ENCODE measurements at places on chromosomes 1 and 21.

DNA sequence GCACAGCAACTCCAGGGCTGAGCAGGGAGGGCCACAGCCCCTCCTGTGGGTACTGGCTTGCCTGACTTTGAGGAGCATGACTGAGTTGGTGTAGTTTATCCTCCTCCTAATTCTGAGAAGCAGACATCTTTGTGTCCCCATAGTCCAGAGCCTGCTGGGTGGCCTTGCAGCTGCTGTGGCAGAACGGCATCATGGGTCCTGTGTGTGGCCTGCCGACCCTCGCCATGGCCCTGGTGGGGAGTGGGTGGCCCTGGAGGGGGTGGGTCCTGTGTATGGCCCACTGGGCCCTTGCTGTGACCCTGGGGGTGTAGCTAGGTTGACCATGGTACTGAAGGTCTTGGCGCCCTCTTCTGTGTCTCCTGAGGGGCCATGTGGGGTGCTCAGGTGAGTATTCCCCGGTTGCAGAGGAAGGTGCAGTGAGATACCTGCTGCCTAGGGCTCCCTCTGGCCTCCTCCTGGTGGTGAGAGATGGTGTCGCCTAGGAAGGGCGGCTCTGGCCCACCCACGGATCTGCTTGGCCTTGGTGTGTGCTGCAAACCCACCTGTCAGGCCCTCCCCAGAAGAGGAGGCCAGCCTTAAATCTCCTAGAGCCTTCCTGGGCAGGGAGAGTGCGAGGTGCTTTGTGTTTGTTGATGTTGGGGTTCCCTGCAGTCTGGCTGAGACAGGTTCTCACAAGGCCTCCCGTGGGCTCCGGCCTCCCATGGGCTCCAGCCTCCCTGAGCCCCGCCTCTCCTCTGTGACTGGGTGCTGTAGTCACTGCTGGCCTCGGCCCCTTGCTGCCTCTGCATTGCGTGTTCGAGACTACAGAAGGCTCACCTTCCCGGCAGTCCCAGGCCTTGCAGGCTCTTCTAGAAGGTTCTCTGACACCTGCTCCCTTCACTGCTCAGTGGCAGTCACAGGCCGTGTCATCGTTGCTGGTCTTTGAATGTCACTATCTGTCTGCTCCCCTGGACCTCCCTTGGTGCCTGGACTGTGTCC lies 7.8 kb downstream of the SNAP47 start:
- no peak for DNase-seq

GRCh38 chr1:168554603-168555483 lies 11.0 kb upstream of the XCL2 start:
- no peak for DNase-seq

- DNase-seq = no peak
These were observed 561.1 kb downstream of the NPHP4 start for GRCh38 chr1:5430911-5431697.

DNA sequence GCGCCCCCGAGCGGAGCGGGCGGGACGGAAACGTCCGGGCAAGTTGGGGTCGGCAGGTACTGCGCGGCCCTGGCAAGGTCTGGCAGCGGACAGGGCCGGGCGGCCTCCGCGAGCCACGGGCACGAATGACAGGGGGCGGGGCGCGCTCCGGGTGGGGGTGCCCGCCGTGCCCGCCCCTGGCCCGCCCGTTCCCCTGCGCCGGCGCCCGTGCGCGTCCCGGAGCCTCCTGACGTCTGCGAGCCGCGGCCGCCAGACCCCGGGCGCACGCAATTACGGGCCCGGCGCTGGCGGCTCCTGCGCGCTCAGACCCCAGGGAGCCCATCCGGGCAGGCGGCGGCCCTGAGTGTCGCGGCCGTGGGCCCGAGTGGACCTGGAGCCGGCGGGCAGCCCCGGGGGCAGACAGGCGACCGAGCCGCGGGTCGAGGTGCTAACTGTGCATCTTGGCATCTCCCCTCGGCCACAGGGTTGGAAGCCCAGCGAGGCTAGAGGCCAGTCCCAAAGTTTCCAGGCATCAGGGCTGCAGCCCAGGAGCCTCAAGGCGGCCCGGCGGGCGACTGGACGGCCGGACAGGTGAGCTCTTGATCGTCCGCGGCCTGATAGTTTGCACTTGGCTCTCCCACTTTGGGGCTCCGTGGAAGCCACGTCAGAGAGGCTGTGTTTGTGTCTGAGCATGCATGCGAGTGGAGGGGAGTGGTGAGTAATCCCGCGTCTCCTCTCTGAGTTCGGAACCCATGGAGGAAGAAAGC lies 918 bp downstream of the MIB2 start:
- DNase-seq = no peak

- no peak for DNase-seq
These were observed 95.3 kb downstream of the HIVEP3 start for GRCh38 chr1:41823471-41823870.

DNA sequence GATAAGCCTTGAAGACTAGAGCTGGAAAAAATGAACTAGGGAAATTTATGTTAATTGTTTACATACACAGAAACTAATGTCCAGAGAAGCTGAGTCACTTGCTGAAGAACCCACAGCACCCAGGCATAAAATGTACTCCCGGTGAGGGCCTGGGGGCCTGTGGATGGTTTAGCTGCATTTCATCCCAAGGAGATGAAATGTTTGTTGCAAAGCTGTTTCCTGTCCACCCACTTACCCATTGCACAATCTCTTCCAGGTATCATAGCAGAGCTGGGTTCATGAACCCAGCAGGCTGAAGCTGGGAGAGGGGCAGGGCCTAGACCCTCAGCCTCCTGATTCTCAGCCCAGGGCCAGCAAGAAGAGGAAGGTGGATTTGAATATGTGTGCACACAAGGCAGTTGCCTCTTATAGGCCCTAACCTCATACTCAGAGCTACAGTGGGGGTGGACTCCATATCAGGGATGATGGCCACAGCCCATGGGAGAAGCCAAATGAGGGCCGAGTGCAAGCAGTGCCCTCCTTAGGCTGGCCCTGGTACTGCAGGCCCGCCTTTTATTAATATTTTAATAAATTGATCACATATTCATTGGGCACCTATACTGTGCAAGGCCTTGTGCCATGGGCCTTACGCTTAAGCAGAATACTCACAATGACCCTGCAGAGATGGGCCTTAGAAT lies 110.8 kb downstream of the LACTBL1 start:
- no peak for DNase-seq

GRCh38 chr1:72296501-72296900 lies 14.2 kb upstream of the NEGR1 start:
- DNase-seq = no peak

GRCh38 chr21:37072274-37072987 lies 440 bp downstream of the PIGP start:
- peak; percentile 45 for DNase-seq

DNA sequence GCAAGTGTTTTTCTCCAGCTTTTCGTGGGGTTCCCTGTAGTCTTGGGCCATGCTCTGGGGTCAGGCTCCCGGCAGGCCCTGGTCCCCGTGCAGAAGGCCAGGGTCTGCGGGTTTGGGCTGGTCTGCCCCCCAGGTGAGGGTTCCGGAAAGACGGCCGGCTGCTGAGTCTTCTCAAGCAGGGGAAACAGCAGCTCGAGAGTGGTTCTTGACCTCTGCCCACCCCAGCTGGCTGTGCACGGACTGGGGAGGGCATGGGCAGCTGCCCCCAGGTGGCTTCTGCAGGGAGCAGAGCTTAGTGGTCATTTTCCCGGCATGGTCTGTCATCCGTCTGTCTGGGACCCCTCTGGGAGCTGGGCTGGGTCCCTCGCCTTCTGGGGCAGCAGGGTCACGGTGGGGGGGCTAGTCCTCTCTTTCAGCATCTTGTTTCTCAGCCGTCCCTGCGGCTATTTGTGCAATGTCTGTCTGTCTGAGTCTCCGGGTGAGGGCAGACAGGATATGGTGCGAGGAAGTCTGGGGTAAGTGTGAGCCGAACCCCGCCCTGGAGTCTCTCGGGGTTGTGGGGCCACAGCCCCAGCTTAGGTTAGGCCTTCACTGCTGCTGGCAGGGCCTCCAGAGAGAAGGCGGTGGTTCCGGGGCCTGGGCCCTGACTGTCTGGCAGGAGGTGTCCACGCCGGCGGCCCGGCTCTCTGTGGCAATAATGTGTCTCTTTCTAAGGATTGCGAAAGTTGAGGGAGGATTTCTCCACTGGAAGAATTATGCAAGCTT lies 6.1 kb downstream of the SKI start:
- no peak for DNase-seq

- no peak for DNase-seq
These were observed 6.2 kb upstream of the MUTYH start for GRCh38 chr1:45346473-45346872.

- no peak for DNase-seq
These were observed 647 bp upstream of the SPRR1A start for GRCh38 chr1:152983234-152983633.

GRCh38 chr1:145707183-145707867 lies at the start of gene PDZK1:
TSS of gene PDZK1 (minus strand) at chr1:145707368. CDS start at chr1:145688021, 19,347 bp downstream.
- DNase-seq = no peak

DNA sequence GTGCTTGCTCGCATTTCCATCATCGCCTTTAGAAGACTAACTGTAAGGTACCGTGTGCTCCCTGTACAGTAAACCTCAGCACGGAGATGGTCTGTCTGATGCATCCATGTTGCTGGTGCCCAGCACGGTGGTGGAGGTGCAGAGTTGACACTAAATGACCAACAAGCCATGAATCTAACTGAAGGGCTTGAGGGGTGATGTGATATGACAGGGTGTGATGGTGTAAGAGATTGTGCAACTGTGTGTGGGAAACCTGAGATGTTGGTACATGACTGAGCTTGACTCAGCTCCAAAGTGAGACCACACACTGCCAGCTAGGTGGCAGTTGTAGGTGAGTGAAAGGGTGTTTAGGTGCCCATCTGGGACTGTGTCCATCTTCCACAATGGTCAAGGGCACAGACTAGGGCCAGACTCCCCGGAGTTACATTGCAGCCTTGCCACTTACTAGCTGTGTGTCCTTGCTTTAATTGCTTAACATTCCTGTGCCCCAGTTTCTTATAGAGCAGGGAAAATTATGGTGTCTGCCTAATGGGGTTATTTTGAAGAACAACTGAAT lies 21.4 kb downstream of the SLC2A1 start:
- DNase-seq = no peak

- DNase-seq = no peak
These were observed 68.1 kb upstream of the ANGPTL1 start for GRCh38 chr1:178938959-178939317.

DNA sequence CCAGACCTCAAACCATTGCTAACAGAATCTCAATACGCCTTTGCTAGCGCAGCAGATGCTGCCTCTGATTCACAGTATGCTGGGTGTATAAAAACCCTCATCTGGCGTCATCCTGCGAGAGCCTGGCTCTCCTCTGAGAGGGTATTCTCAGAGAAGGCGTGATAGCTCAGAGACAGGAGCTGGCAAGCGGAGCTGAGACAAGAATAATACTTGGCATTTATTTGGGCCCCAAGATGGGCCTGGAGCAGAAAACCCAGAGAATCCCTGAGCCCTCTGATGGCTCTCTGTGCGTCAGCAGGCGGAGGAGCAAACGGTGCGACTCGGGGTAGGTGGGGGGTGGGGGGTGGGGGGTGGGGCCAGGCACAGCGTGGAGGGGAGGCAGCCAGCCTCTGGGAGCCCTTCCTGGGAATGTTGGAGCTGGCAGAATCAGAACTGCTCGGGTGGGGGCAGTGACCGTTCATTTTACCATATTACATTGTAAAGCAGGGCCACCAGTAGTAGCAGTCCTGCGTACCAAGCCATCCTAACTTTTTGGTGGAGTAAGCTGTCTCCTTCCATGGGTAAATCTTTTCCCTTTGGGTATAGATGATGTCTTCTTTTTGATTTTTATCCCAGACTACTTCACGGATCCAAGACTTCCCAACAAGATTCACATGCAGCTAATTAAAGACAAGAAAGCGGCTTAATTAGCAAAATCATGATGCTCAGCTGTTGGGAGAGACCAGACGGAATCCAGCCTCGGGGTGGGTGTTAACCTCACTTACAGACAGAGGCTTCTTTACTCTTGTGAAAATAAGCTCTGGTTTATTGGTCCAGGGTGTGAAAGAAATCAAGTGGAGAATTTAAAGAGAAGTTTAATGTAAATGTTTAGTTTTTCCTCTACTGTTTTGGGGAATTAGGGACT lies 7.1 kb downstream of the RIIAD1 start:
- DNase-seq = no peak

GRCh38 chr1:64186138-64186897 lies 17.1 kb upstream of the UBE2U start:
- no peak for DNase-seq

GRCh38 chr1:104082221-104082620 lies 332.5 kb downstream of the AMY1C start:
- DNase-seq = no peak

GRCh38 chr1:30045304-30046090 lies 677.9 kb downstream of the MATN1 start:
- DNase-seq = no peak

DNA sequence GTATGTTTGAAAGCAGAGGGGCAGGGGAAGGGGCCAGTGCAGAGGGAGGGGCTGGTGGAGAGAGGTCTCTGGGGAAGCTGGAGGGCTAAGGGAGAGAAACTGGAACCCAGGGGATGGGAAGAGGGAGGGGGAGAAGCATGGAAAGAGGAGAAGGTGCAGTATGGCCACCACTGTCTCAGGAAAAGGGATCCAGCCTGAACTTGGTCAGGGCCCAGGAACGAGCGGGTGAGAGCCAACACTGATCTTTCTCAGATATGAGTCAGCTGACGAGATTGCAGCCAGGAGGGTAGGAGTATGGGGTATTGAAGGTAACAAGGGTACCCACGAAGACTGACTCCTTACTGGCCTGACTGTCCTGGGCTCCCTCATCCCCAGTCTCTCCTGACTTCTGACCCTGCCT lies 18.0 kb downstream of the TIE1 start:
- no peak for DNase-seq

DNA sequence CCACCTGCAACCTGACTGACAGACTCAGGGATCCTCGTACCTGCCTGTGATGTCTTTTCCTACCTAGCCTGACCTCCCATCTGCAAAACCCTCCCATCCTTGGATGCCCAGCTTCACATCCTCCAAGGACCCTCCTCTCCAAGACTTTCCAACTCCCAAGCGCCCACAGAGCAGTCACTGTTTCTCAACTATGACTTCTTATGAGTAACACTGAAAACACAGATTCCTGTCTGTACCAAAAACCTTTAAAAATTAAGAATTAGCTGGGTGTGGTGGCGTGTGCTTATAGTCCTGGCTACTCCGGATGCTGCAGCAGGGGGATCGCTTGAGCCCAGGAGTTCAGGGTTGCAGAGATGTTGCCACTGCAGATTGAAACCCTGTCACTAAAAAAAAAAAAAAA lies 181.9 kb downstream of the PSMG1 start:
- DNase-seq = no peak

DNA sequence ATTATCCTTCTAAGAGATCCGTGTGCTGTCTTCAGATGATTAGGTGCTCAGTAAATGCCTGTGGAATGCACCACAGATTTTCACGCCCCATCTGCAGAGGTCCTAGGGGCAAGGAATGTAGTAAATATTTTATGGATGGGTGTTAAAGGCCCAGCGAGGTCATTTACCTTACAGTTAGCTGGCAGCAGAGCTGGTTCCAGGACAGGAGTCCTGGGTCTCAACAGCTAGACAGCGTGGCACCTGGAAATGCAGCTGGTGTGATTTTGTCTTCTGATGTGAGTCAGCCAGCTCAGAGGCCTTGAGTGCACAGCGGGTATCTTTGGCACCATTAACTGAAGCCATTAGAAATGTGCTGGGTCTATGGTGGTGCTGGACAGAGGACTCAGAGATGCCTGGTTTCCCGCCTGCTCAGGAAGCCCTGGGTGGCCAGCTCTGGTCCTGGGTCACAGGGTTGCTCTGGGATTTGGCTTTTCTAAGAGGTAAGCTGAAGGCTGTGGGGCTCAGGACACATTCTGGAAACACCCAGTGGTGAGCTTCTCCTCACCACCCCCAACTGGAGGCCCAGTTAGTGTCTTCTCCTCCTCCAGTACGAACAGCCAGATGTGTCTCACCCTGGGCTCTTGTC lies 65.5 kb downstream of the DDX20 start:
- DNase-seq = no peak

Data from stimulated activated CD8-positive, alpha-beta memory T cell treated with anti-CD3 and anti-CD28 coated beads, Interleukin-4, amount 100 ng/mL, for 1 hour (primary cell).